ENCODE measurements at places on chromosomes 5 and 9.

DNA sequence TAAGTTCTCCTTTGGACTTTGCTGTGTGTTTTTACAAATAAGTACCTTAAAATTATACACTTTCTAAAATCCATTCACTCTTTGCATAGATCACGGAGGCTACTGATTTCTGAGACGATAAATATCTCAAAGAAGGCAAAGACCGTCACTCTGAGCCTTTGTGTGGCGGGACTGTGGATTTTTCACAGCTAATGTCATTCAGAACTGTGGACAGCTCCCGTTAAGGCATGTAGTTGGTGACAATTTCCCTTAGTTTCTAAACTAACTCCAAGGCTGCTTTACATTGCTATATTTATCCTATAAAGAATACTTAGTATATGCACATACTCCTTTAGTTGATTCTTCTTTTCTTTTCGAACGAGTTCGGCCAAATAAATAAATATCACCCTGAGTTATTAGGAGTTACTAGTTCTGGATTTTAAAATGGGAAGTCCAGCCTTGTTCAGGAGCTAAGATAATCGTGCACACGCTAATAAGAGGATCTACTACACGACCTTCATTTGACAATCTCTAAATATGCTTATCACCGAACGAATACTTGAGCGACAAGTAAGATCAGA, 1.8 kb downstream of the HCN1 start:
- DNase-seq = peak; percentile 1

GRCh38 chr5:97111004-97111403, 31.4 kb downstream of the LIX1 start:
- no peak for DNase-seq

DNA sequence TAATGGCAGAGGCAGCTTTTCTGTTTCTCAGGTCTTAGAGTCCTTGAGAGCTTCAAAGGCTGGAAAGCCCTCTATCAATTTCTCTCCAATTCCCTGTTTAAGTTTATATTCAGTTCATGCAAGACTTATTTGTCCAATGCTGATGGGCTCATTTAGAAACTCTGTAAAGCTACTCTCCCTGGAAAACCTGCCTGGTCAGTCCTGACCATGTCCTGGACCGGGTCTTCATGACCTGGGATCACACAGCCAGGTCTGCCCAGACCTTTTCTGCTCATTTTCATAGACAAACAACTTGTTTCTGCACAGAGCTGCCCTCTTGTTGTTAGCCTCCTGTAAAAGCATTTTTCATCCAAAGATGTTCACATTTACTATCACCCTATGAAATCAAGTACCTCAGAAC, 85.4 kb upstream of the TBCA start:
- DNase-seq = no peak

DNA sequence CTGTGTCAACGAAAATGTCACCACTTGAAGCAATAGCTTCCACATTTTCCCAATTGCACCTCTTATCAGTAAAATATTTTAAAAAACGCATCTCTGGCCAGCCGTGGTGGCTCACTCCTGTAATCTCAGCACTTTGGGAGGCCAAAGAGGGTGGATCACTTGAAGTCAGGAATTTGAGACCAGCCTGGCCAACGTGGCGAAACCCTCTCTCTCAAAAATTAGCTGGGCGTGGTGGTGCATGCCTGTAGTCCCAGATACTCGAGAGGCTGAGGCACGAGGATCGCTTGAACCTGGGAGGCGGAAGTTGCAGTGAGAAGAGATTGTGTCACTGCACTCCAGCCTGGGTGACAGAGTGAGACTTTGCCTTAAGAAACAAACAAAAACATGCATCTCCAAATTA, 210.1 kb upstream of the CHD1 start:
- no peak for DNase-seq

DNA sequence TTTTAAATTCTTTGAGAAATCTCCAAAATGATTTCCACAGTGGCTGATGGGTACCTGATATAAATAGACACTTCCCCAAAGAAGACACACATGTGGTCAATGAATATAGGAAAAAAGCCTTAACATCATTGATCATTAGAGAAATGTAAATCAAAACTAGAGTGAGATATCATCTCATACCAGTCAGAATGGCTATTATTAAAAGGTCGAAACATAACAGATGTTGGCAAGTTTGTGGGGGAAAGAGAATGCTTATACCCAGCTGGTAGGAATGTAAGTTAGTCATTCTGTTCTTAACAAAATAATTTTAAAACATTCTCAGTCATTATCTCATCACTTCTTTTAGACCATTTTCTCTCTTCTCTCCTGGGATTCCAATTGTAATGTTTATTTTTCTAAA, 1666.0 kb upstream of the ACO1 start:
- no peak for DNase-seq

DNA sequence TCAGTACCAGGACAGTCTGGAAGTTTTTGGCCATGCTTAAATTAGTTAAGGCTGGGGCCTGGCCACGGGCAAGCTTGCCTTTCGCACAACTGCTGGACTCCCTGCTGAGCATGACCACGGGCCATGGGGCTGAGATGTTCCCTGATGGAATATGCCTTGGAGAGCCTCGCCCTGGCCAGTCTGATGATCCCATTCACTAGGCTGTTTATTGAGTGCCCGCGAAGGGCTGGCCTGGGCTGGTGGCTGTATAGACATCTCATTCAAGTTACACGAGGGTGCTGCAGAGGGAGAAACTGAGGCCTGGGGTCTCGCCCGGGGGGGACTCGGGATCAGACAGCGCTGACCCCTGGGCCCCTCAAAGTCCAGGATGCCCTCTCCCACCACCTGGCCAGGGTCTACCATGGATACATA, 7.8 kb upstream of the RXRA start:
- no peak for DNase-seq

- no peak for DNase-seq
These were observed 1.0 kb upstream of the TLE1 start for GRCh38 chr9:81690251-81690851.

- DNase-seq = peak; percentile 22
These were observed 86.9 kb downstream of the RAPGEF6 start for GRCh38 chr5:131548176-131548575.

GRCh38 chr5:141674747-141675146, 7.3 kb downstream of the ARAP3 start:
- no peak for DNase-seq

- no peak for DNase-seq
These were observed 98.7 kb downstream of the C5orf15 start for GRCh38 chr5:133869519-133870335.

DNA sequence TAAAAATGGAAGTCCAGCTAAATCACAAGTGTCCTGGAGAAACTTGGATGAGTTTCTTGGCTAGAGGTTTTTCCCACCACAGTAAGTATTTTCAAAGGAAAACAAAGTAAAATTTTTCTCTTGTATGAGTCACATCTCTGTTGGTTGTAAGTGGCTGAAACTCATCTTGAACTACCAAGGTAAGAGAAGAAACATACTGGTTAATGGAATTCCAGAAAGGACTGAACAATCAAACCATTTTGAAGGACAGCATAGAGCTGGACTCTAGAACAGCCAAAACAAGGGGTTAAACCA, 102.8 kb upstream of the CDKN2B start:
- DNase-seq = peak; percentile 85

DNA sequence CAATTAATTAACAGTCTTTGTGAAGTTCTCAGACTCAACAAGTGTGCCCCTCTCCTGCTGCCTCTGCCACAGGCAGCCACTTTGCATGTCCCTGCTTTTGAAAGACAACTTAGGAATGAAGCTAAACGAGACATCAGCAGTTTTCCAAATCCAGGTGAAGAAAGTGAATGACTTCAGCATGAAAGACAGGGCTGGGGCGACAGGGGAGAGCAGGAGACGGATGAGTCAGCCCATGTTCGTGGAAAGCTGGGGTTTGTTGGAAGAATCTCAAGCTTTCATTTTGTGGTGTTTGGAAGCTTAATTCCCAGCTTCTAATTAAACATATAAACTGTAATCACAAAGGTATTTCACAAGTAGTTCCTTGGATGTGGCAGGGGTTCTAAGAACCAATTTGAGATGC, 207.8 kb upstream of the MAP3K1 start:
- peak; percentile 68 for DNase-seq

DNA sequence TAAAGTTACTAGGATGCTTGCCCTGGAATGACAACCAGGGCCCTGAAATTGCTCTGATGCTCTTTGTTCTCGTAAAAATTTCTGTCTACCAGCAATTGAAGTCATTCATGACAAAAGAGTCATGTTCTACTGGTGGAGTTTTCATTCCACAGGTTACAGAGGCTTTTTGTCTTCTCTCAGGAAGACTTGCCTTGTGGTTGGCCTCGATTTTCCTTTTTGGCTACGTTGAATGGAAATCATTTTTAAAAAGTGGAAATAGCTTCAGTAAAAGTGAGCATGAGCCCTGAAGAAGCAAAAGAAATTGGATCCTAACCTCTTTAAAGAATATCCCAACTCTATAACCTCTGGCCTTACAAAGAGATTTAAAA, 255.2 kb downstream of the AOPEP start:
- no peak for DNase-seq

GRCh38 chr9:93575796-93576257, 557 bp upstream of the PHF2 start:
- DNase-seq = no peak

GRCh38 chr9:28289746-28290145, 716.5 kb upstream of the C9orf72 start:
- DNase-seq = no peak

- DNase-seq = peak; percentile 45
These were observed 53.9 kb downstream of the SGCD start for GRCh38 chr5:156380848-156381247.

DNA sequence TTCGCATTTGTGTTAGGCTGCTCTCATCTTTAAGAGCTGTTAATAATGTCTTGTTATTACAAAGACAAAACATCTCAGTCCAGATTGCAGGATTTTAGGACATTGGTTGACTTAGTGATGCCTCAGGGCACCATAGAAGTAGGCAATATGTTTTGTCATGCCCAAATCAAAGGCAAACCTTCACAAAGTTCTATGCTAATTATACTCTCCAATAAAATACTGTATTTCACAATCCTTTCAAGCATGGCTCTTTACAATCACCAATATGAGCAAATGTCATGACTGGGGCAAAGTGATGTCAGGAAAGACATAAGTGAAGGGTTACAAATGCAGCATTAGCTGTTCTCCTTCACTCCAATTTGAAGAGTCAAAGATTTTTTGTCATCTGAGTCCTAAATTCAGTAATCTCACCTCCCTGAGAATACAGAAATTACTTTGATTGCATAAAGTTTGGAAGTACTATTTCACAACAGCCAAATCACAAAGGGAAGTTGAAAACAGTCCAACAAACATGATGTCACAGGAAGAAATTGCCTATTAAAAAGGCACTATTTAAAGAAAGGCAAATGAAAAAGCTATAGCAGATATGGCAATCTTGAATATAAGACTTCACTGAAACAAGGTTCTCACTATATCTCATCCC, 303.2 kb downstream of the PRR16 start:
- peak; percentile 79 for DNase-seq

GRCh38 chr9:110429453-110429852, 91.8 kb upstream of the TXNDC8 start:
- DNase-seq = peak; percentile 6

- DNase-seq = no peak
These were observed 421 bp upstream of the DEPDC1B start for GRCh38 chr5:60700416-60700757.

DNA sequence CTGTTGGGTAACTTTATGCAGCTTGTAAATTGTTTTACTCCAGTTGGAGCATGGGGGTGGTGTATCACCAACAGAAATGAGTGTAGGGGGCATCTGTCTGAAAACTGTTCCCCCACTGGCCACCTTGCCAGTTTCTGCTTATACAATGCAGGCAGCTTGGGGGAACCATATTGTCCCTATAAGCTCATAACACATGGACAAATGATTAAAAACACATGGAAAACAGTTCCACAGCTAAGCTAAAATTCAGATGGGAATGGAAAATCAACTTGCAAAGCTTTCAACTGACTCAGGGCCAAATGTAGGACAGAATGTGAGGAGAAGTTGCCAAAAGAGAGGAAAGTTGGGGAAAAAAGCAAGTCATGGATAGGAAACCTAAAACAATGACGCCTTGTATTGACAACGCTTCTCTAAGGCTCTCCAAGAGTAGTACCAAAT, 7.9 kb upstream of the CER1 start:
- no peak for DNase-seq

- DNase-seq = no peak
These were observed 329.9 kb upstream of the ISL1 start for GRCh38 chr5:51053361-51053760.

- DNase-seq = peak; percentile 30
These were observed 587.7 kb upstream of the GRAMD2B start for GRCh38 chr5:125835293-125836172.

GRCh38 chr5:158992037-158992740, 107.5 kb downstream of the EBF1 start:
- DNase-seq = peak; percentile 38

GRCh38 chr9:91179237-91180138, 182.2 kb downstream of the AUH start:
- DNase-seq = peak; percentile 41

DNA sequence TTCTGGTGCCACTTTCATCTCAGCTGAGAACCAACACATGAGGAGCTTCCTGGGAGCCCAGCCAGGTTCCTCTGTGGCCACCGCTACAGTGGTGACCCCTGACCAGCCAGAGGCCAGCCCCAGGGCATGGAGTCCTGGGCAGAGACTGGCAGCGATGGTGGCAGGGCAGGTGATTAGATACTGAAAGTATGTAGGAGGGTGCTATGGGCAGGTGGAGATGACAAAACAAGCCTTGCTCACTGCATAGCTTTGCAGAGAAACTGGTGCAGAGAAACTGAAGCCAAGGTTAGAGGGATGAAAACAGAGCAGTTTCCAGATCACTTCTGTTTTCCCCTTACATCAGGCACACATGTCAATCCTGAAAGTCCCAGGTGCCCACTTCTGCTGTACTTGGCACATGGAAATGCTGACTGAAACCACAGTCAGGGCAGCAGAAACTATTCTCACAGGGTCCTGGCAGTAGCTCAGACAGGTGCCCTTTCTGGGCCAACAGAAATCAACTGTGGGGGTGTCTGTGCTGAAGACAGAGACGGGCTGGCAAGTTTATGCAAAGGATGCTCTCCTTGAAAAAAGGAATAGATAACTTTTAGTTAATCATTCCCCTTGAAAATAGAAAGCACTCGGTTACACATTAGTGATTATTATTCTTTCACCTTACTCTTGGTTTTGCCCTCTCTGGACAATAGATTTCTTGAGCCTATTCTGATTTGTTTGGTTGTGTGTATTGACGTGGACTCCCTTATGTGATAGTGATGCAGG, 90.3 kb downstream of the ANKRD55 start:
- DNase-seq = no peak

DNA sequence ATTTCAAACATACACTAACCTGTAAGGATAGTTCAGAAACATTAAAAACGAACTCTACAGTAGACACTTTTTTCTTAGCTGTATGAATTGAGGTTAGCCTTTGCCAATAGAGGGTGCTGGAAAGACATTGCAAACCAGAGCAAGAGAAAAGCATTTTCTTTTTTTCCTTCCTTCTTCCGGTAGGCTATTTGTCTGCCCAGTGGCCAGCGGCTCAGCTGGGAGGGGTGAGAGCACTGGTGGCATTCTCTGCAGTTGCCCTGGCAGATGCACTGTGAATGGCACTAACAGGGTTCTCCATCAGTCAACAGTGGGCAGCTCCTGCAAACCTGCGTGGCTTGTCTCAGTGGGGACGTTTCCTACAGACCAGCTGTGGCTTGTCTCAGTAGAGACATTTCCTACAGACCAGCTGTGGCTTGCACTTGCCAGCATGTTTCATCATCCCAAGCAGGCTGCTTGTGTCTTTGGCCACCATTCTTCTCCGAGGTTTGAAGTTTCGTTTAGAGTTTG, 984.5 kb upstream of the CDH18 start:
- peak; percentile 24 for DNase-seq
